ENCODE measurements at places on chromosomes 7 and 10. TPM values are rescaled to one million over a fixed set of nuclear protein-coding genes. Genes with fewer than 3 reads are reported as not detected.
A peak's percentile ranks its signal among the peaks of the same experiment; 100 is the strongest.

- DNase-seq: no peak
Measured at GRCh38 chr10:131134001-131134576, 177.4 kb downstream of the TCERG1L start.

DNA sequence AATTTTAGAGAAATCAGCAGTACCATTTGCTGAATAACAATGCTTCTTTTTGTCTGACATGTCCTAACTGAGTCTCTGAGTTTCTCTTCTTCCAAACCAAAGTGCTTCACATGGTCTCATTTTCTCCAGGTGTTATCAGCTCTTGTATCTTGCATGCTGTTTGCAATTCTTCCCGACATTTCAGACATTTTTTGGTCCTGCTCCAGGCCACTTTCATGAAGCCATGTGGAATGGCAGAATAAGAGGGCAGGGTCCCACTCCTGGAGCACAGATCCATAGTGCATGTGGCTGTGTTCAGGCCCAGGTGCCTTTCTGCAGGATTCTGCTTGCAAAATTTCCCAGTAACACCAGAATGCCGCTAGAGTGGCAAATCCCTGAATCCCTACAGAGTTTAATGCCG, 916.2 kb downstream of the NXPH1 start:
- DNase-seq: no peak

Gene TAS2R41
- total RNA-seq: 0.69 TPM

DNA sequence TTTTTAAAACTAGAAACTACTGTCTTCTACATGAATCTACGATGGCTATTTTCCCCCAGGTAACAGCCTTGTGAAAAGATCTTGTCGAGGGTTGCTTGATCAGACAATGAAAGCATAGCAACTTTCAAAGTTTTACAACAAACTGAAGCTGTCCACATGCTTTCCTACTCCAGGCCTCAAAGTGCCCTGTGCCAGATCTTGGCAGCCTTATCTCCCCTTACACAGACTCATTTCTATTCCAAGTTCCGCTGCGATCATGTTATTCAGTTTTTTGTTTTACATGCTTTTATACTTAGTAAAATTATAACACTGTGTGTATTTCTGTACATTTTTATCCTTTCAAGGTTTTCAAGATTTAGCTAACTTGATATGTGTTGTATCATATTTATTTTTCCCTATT, 661.7 kb upstream of the SORCS1 start:
- DNase-seq: no peak

DNA sequence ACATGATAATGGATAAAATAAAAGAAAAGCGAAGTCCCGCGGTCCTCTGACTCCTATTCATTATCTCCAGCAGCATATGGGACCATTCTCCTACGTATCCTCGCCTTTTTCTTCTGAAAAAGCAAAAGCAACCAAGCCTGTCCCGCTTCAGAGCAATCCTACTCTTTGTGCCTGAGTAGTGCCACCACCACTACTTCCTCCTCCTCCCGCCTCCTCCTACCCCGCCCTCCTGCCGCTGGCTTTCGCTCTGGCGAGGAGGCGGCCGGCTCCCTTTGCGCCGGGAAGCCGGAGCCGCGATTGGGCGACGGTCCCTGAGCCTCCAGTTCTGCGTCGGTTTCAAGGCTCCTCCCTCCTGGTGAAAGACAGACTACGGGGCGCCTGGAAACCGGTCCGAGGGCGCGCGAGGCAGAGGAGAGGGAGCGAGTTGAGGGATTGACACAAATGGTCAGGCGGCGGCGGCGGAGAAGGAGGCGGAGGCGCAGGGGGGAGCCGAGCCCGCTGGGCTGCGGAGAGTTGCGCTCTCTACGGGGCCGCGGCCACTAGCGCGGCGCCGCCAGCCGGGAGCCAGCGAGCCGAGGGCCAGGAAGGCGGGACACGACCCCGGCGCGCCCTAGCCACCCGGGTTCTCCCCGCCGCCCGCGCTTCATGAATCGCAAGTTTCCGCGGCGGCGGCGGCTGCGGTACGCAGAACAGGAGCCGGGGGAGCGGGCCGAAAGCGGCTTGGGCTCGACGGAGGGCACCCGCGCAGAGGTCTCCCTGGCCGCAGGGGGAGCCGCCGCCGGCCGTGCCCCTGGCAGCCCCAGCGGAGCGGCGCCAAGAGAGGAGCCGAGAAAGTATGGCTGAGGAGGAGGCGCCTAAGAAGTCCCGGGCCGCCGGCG, at the start of gene FZD1:
Gene FZD1 (plus strand): TSS at position 388 of the 878 bp plus-strand sequence. CDS start 448 bp downstream, at position 836.
- DNase-seq: peak; percentile 99

Gene CCL24
- total RNA-seq: 2.4 TPM

GRCh38 chr7:27129729-27130539, 623 bp downstream of the HOXA4 start:
- peak; percentile 84 for DNase-seq

Gene TASOR2
- total RNA-seq: 68.2 TPM

DNA sequence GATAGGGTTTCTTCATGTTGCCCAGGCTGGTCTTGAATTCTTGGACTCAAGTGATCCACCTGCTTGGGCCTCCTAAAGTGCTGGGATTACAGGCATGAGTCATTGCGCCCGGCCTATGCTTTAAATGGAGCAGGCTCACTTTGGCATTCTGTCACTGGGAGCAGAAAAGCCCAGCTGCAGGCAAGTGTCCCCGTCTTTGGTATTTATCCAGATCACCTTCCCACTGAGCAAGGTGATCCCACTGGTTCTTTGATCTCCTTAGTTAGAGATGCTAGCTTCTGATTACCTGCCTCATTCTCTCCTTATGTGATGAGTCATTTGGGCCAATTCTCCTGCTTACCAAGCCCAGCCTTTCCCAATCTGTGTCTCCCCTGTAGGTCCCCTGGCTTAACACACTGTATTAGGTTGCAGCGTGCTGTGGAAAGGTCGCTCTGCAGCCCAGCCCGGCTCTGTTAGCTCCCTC, 39.3 kb downstream of the SPDYE5 start:
- DNase-seq: no peak

GRCh38 chr7:44508328-44509030, 18.0 kb upstream of the NUDCD3 start:
- no peak for DNase-seq

Gene CALML5
- not detected for total RNA-seq

DNA sequence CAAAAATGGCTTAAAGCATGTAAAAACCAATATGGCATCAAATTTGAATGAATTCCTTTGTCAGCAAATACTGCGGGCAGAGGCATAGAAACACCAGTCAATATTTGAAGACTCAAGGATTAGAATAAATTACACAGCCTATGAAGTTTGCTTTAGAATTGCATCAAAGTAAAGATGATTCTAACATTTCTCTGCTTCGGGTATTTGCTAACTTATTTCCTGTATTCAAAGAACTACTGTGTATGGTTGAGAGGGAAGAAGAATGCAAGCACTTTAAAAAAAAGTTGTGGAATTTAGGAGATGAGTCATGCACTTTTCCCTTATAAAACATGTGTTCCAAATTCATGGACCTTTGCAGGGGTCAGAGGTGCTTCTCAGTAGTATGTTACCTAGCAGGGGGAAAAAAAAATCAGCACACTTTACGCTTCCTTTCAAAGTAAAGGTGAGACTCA, 90.1 kb downstream of the PIP4K2A start:
- no peak for DNase-seq

GRCh38 chr7:134186801-134187200, 59.7 kb downstream of the LRGUK start:
- no peak for DNase-seq

- DNase-seq: no peak
Measured at GRCh38 chr7:13800694-13801448, 188.6 kb downstream of the ETV1 start.

Gene EVX1
- total RNA-seq: not detected

Gene ZNF479
- not detected for total RNA-seq

- DNase-seq: no peak
Measured at GRCh38 chr7:67760971-67761370, 764.3 kb downstream of the TYW1 start.

GRCh38 chr10:90945491-90946070, 24.7 kb upstream of the ANKRD1 start:
- no peak for DNase-seq

Gene PROSER2
- total RNA-seq: 6.5 TPM

Gene PON1
- total RNA-seq: not detected

Gene ARHGAP22
- 19.1 TPM for total RNA-seq

Gene CHST3
- total RNA-seq: 47.9 TPM

DNA sequence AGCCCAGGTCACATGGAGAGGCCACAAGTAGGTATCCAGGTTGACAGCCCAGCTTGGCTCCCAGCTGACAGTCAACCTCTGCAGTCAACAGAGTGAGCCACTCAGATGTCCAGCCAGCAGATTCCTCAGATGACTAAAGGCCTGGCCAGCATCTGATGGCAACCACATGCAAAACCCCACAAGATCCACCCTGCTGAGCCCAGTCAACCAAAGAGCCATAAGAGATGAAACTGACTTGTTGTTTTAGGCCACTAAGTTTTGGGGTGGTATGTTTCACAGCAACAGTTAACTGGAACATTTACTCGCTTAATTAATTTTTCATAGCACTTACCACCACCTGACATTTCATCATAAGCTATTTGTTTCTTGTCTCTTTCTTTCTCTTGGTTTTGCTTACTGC, 107.3 kb upstream of the KDM7A start:
- no peak for DNase-seq

- DNase-seq: no peak
Measured at GRCh38 chr7:128217030-128217805, 23.9 kb upstream of the LEP start.

DNA sequence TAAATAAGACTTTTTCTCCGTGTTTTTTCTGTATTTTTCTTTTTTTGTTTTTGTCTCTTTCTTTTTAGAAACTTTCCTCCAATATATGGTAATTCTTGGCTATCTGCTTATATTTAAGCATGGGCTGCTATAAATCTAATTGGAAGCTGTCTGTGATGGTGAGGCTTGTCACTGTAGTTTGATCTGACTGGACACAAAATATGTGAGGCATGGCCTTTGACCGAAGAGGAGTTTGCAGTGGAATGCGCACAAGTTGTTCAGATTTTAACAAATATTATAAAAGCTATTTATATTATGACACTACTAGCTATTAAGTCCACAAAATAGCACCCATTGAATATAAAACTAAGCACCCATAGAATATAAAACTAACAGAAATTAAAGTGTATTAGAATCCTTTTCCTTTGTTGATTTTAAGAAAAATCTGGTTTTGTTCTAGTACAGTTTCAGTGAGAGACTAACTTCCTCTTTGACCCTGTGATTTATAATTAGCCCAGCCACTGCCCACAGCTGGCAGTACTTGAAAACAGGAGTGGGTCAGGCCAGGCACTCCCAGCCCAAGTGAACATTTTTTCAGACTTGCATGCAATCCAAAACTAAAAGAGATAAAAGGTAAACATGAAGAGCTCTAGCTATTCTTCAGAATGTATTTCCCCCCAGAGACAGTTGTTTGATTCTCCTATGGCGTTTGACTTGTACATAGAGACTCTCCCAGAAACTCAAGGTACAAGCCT, 69.9 kb upstream of the FGL2 start:
- no peak for DNase-seq

GRCh38 chr7:146116521-146117222, at the start of gene CNTNAP2:
TSS of gene CNTNAP2 (plus strand) at chr7:146116801. CDS start at chr7:146116877, 76 bp downstream.
- DNase-seq: no peak

- no peak for DNase-seq
Measured at GRCh38 chr10:19986591-19986990, 170.4 kb downstream of the PLXDC2 start.

DNA sequence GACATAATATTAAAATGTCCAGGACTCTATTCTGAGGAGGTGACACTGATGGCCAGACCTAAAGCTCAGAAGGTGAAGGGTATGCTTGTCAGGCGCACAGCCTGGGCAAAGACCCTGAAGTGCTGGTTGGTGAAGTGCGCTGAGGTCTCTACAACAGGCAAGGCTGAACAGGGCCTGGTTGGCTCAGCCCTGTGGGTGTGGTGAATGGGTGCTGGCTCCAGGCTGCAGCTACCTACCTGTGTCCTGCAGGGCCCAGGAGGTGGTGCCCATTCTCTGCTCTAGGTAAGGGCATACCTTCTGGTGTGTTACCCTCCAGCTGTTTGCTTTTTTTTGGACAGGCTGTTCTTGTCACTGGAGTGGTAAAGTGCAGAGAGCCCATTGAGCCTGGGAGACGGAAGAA, 85.1 kb downstream of the RAMP3 start:
- DNase-seq: no peak

DNA sequence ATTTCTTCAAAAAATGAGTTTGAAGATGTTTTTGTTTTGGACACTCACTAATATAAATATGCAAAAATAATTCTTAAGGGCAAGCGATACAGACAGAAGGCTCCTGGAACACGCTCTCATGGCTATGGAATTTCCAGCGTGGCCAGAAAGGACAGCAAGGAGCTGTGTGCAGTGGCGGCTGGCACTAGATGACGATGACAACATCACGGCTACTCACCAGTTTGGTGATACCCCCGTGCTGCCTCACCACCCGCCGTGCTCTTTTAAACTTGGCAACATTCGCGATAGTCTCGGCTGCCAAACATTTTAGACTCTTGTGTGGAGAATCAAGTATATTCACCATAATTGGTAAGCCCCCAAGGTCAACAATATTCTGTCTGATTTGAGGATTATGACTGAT, 54.9 kb downstream of the ODAD2 start:
- peak; percentile 63 for DNase-seq

DNA sequence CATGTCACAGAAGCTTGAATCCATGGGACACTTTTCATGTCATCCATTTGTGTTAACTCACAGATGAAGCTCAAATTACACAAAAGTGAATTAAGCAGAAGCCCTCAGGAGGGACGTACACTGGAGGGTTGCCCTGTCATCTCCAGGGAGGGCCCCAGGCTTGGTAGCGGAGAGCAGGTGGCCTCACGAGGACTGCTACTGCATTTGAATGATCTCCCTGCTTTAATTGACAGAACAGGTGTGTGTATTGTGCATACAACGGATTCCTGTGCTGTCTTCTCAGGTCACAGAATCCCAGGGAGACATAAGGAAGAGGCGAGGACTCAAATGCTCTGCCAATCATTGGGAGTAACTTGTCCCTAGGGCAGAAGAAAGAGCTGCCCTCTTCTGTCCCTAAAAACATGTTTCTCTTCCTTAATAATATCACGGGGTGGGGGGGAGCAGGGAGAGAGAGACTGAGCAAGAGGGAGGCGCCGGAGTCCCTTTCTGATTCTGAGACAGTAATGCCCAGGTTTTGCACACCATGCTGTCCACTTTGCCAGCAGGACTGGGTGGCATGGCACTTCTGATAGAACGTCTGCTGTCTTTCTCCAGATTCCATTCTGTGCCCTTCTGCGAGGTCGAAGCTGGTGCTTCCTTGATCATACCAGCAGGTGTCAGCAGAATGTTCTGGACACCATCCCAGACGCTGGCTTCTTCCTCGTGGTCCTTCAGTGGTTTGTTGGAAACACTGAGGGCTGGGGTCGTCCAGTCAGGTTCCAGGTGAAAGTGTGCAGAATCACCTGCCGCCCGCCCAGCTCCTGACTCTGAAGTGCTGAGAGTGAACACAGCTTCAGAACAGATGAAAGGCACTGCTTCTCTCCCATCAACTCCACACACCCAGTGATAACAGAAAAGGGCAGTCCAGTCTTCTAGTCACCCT, 26.2 kb upstream of the RASGEF1A start:
- DNase-seq: peak; percentile 60

Gene FFAR4
- total RNA-seq: 0.12 TPM

Gene FOXI2
- total RNA-seq: 0.23 TPM

DNA sequence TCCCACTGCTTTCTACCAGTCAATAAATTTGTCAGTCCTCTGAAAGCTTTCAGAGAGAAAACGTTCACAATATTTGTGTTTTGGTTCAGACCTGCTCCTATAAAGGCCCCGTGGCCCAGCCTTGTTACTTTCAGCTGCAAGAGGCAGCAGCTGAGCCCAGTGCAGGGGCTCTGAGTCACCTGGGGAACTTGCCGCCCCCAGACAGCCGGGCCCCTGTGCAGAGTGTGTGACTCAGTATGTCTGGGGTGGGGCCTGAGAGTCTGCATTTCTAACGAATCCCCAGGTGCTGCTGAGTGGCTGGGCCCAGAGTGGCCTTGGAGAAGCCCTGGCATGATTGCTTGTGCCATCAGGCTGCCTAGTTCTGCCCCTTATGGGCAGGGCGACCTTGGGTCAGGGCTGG, 303.5 kb downstream of the PAXIP1 start:
- DNase-seq: no peak

All from aorta (tissue), 5 donors.